Midbrain (tissue), 1 donor: ENCODE measurements at places on chromosomes 7 and 10.
A peak's percentile ranks its signal among the peaks of the same experiment; 100 is the strongest.

DNA sequence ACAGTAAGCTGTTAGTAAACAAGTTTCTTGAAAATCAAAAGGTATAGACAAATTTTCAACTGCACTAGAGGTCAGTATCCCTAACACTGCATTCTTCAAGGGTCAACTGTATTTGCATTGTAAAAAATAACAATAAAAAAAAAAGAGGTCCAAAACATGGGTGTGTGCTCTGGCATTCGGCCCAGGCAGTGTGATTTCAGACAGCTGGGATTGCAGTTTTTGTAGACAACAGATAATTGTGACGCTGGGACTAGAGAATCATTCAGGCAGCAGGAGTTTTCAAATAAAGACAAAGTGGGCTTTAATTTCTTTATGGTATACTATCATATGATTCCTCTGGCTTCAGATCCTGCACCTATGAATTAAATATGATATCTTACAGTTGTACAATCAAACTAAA, 543.2 kb upstream of the SEMA3D start:
- DNase-seq, result peak; percentile 4

DNA sequence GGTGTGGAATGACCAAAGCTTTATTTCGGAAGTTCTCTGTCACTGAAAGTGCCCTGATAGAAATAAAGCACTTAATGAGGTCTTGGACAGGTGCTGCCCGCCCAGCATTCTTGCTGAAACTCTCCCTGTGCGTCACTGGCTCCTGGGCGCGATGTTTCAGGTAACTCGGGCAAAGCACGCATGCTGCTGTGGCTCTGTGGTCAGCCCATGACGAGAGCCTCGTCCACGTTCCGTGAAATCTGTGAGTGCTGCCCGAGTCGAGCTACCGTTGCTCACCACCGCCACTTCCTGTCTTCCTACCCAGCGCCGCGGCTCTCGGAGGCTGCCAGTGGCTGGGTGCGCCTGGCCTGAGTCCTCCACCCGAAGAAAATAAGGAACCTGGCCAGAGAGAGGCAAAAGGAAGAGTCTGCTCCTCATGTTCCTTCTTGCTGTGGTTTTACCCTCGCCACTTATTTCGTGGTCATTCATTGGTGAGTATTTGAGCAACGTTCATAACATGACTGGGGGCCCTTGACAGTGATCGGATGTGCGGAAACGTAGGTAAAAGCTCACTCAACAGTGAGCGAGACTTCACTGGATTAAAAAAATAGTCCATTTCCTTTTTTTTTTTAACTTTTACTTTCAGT, 95.5 kb downstream of the MAP3K8 start:
- DNase-seq, result peak; percentile 49

GRCh38 chr7:101699399-101699798, 70.3 kb upstream of the MYL10 start:
- no peak for DNase-seq

DNA sequence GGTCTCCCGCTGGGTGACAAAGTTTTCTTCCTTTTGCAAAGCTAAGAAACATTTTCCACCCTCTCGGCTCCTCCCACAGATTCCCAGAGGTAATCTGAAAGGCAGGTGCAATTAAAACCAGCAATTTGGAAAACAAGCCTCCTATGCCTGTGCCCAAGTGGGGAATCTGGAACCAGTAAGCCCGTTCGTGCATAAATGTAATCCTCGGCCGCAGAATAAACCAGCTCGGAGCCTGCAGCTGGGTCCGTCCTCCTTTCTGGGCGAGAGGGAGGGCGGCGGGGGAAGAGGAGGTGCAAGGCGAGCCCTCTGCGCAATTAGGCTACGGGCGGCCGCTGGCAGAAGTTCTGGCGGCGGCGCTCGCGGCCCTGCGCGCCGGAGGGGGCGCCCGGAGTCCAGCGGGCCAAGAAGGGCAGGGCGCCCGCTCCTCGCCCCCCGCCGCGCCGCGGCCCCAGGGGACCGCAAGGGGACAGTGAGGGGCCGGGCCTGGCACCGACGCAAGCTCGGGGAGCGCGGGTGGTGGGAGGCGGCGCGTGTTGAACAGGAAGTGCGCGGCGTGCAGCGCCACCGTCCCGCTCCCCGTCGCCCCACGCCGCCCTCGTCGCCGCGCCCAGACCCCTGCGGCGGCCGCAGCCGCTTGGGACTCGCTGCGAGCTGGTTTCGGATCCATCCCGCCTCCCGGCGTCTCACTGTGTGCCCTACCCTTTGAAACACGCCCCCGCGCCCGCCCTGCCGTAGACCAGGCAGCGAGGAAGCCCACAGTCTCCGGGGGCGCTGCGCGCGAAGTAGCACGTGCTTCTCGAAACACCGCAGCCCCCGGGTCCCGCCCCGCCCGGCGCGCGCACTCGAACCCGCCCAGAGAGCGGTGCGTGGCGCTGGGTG, at the start of gene PRKAG2:
Gene PRKAG2, minus strand, starts transcription at position 217 of the 879 bp plus-strand sequence. CDS start 495 bp downstream, outside the sequence.
- DNase-seq, result no peak

- DNase-seq, result no peak
Measured at GRCh38 chr10:121813211-121813815, 114.5 kb downstream of the ATE1 start.

DNA sequence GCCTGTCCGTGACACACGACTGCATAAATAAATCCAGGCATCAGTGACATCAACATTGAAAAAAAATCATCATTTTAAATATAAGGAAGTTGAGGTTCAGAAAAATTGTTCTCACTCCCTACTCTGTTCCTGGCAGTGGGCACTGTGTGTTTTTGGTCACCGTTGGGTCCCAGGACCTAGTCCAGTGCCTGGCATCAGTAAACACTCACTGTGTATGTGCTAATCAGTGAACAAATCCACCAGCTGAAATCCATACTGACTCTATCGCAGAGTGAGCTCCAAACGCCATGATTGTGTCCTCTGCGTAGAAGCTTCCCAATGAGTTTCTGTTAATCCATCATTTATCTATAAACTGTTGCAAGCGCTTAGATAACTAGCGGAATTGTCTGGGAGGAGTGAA, 41.2 kb downstream of the ITIH2 start:
- DNase-seq, result no peak

GRCh38 chr10:101464082-101464481, 110.1 kb downstream of the BTRC start:
- DNase-seq, result no peak

DNA sequence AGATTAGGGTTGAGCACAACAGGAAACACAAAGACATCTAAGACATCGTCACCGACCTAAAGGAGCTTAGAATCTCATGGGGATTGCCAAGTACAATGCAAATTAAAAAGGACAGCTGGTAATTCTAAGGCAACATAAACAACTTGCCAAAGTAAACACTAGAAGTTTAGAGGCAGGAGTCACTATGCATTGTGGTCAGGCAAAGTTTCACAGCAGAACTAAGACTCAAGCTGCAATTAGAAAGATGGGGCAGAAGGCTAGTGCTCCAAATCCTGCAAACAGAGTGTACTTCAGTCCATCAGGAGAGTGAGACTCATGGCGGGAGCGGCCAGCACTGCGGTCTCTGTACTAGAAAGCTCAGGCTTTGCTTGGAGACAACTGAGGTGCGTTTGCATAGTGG, 52.7 kb downstream of the HIPK2 start:
- no peak for DNase-seq

- no peak for DNase-seq
Measured at GRCh38 chr10:1360011-1360557, 303.9 kb downstream of the WDR37 start.

GRCh38 chr10:102962951-102963755, 45.1 kb downstream of the CNNM2 start:
- DNase-seq, result no peak

DNA sequence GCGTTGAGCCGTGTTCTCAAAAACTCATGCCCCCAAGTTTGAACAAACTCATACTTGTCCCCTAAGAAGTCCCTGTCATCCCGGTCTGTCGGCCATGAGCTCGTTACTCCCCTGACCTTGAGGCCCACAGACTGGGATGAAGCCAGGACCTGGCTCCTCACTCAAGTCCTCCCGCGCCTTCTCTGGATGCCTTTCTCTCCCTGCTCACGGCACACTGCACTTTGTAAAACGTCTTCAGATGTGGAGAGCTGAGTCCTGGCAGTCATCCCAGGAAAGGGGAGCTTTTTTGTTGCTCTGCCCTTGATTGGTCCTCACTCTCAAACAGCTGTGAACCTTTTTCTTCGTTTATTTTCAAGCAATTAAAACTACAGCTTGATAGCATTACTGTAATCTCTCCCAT, 110.8 kb downstream of the JAZF1 start:
- DNase-seq, result no peak

GRCh38 chr10:77899690-77900089, 26.9 kb downstream of the DLG5 start:
- no peak for DNase-seq

GRCh38 chr7:157250605-157251228, 86.1 kb upstream of the DNAJB6 start:
- peak; percentile 47 for DNase-seq

DNA sequence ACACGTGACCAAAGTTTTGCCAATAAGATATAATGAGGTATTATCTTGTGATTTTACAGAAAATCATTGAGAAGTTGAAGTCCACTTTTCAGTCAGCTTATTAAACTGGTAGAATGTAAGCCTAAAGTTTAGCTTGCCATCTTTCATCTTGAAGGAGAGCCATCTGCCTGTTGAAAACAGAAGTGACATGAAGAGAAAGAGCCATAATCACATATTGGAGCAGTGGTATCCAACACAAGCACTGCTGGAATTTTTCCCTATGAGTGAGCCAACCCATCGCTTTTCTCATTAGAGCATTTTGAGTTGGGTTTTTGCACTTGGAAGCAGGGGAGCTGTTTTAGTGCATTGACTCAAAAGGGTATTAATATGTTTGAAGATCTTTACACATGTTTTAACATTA, 117.6 kb upstream of the FERD3L start:
- no peak for DNase-seq

DNA sequence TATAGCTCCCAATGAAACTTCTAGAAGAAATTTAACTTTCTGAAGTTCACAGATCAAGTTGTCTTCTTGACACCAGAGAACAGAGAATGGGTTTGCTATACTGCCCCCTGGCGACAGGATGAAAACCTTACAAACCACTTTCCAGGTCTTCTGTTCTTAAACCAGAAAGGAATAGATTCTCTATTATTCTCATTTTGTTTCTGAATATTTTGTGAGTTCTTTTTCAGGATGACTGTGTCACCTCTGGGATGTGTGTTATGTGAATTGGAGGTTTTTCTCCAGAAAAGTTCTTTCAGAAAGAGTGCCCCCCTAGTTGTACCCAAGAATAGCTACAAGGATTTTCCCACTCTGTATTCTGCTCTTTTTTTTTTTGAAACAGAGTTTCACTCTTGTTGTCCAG, 6.3 kb downstream of the IFT22 start:
- DNase-seq, result peak; percentile 8

DNA sequence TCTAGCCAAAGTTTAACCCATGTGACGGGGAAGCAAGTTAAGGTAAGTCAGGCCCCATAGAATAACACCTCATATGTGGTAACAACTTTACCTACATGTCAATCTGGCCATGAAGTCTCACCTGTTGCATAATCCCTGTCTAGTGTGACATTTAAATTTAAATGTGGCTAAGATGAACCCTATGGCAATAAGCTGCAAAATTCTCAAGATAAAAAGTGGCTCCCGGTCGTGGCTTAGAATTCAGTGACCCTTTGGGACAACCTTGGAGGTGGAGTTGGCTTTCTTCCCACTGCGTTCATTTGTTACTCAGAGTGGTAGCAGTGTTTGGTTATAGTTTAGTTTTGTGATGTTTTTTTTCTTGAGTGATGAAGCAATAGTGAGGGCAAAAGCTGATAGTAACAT, 90.6 kb downstream of the ARID5B start:
- no peak for DNase-seq

- no peak for DNase-seq
Measured at GRCh38 chr10:67107670-67108069, 181.8 kb downstream of the LRRTM3 start.

DNA sequence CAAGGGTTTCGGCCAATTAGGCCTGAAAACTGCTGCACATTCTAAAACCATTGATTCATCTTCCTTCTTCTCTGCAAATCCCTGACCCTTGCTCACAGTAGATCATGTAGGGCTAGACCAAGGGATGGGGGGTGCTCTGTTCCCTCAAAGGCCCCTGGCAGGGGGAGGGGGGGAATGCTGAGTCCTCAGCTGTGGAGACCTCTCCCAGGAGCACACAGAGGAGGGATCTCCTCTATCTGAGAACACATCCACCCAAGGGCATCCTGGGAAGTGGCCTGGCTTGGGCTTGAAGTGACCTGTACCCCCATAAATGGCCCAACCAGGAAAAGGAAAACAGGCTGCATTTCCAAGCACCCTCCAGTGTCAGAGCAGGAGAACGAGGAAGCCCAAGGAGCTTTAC, 1.0 kb upstream of the CDHR1 start:
- no peak for DNase-seq

GRCh38 chr10:130191380-130191779, 55.2 kb downstream of the GLRX3 start:
- DNase-seq, result no peak

DNA sequence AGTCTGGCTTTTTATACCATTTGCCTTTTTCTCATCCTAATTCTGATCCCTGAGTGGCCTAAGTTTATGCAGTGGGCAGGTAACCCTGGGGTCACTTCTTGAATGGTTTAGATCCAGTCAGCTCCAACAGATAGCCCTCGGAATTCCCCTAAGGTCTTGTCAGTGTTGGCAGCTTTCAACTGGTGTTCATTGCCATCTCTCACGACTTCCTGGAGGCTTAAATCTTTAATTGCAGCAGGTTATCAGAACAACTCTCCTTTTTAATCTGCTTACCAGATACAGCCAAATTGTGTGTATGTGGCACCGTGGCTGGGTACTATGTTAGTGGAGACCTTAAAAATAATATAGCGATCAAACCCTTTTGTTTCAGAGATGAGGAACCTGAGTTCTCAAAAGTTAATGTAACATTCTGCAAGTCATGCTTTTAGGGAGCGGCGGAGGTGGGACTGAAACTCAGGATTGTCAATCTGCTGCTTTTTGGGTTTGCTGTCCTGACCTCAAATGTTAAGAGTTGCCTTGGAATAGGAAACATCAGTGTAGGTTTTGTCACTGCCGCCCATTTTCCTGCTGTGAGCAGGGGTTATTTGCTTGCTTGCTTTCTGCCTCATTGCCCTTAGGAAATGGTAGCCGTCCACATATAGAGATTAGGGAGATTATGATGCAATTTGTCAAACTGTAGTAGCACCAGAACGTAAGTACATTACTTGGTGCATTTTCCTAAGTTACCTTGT, 818 bp downstream of the DLD start:
- DNase-seq, result no peak

GRCh38 chr7:72161534-72161933, 250.6 kb downstream of the CALN1 start:
- DNase-seq, result no peak

- DNase-seq, result no peak
Measured at GRCh38 chr7:19020062-19020461, 97.4 kb downstream of the TWIST1 start.

GRCh38 chr7:133095119-133095671, 13.3 kb upstream of the CHCHD3 start:
- no peak for DNase-seq

DNA sequence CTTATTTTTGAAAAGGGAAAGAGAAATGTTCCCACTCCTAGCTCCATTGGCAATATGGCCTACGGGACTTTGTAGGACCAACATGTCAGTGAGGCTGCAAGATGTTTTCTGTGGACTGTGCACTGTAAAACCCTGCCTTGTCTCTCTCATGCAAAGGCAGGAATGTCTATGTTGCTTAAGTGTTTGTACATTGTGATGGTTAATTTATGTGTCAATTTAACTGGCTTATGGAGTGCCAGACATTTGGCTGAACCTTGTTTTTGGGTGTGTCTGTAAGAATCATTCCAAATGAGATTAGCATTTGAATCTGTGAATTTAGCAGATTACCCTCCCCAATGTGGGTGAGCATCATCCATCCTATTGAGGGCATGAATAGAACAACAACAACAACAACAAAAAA, 4.1 kb upstream of the PCLO start:
- no peak for DNase-seq

- no peak for DNase-seq
Measured at GRCh38 chr10:78757344-78757925, 311.3 kb upstream of the ZMIZ1 start.
